ENCODE measurements at places on chromosomes 12 and 14.

DNA sequence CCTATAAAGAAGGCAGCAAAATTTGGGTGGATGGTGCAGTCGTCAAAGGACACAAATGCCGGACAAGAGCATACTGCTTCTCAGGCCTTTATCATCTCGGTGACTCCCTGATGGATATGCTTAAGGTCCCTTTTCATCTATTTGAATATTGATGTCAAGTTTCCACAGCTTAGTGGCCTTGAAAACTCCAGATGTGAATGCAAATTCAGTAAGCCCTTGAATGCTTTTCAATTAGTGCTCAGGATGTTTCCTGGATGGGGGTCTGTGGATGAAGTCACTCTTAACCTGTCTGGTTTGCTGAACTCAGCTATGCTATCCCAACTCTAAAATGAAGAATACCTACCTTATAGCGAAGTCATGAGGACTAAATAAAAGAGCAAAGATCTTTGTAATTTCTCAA lies 10.7 kb downstream of the REM2 start:
- no peak for DNase-seq

DNA sequence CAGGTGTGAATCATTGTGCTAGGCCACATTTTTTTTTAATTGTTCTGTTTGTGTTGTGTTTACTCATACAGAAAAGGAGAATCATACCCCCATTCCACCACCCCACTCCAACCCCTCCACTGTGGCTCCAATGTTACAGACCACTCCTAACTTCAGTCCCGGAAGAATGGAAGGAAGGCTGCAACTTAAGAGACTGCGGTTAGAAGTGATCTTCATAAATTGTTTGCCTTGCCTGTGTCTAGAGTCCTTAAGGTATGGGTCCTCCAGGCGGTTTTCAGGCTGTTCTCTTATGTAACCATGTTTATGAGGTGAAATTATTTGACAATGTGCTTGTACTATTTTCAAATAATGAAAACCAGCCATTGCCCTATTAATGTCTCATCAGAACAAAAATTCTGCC lies 22.5 kb downstream of the NINJ2 start:
- no peak for DNase-seq

DNA sequence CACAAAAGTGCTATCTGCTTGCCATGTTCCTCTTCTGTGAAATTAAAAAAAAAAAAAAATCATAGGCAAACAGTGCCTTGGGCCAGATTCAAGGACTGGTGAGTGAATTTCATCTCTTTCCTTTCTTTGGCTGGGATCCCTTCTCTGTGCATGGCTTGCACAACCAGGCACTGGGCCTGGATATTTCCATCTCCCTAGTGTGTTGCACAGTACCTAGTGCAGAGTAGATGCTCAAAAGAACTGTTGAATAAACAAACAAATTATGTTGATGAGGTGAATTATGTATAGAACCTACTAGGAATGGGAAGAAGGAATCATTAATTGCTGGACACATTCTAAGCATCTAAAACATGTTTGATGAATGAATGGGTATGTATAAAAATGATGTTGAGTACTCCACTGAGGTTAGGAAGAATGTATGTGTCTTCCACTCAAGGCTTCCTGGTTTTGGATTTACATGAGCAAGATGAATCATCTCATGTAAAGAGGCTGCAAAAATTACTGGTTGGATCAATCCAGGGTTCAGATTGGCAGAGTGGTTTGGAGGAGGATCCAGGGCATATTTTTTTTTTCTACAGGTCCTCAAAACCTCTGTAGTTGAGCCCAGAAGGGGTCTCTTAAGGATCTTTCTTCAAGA lies 93.2 kb downstream of the EMP1 start:
- no peak for DNase-seq

DNA sequence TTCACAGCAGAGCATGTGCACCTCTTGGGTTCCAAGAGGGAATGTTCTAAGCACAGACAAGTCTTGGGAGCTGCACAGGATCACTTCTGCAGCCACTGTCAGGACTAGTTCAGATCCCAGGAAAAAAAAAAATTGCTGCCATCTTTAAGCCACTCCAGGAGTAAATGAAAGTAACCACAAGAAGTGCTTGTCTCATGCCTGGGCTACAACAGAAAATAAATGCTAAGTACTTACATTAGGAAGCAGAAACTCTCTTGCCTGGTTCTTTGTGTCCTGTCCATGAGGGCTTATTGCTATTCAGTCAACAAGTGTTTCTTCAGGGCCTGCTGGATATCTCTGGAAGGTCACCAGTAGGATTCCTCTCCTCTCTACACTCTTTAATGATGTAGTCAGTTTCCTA lies 176.1 kb downstream of the KTN1 start:
- no peak for DNase-seq

DNA sequence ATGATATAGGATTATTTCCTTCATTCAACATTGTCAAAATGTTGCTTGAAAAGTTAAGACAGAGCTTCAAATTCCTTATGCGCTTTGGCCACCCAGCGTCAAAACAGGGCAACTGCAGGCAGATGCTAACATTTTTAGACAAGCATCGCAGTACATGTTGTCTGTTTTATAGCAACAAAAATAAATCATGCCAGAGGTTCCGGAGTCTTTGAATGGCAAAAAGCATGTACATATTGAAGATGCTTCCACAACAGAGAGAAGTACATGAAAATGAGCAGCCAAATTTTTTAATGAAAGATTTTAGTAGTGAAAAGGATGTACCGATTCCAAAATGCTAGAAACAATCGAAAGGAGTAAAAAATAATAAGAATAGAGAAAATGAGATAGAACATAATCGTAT lies 49.8 kb upstream of the USP15 start:
- peak; percentile 19 for DNase-seq

DNA sequence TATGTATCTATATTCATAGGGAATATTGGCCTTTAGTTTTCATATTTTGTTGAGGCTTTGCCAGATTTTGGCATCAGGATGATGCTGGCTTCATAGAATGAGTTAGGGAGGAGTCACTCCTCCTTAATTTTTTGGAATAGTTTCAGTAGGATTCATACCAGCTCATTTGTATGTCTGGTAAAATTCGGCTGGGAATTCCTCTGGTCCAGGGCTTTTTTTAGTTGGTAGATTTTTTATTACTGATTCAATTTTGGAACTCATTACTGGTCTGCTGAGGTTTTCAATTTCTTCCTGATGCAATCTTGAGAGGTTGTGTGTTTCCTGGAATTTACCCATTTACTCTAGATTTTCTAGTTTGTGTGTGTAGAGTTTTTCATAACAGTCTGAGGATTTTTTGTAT lies 175.2 kb downstream of the EPS8 start:
- DNase-seq: no peak

DNA sequence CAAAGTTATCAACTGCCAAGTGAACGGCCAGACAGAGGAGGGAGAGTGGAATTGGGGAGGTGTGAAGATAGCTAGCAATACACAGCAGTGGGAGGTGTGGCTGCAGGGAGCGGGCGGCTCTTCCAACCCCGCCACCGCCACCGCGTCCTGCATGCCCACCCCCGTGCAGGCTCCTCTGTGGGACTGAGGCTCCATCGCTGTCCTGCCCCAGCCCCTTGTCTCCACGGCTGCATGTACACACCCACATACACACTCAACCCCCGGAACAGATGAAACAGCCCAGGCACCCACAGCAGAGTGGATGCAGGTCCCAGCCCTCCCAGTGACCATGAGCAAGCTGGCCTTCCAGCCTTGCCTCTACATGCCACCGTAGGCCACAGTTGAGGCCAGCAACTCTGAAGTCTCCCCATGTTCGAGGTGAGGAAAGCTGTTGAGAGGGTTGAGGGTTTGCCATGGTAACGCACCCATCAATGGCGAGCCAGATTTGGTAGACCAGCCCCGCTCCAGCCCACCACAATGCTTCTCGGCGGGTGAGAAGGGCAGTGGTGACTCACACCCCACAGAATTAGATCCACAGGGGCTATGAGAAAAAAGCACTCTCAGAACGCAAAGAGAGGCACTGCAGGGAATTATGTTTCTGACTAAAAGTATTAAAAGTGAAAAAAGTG lies 39.3 kb downstream of the PITPNM2 start:
- DNase-seq: no peak

Data from activated T-cell treated with anti-CD3 and anti-CD28 coated beads, Interleukin-2, amount 50 U/mL, for 72 hours (primary cell).